ENCODE measurements at places on chromosomes 5 and 9.

- ATAC-seq, result no peak
Measured at GRCh38 chr5:160423099-160423498, 1.4 kb downstream of the PTTG1 start.

- ATAC-seq, result no peak
Measured at GRCh38 chr9:98862936-98863335, 55.5 kb downstream of the GALNT12 start.

DNA sequence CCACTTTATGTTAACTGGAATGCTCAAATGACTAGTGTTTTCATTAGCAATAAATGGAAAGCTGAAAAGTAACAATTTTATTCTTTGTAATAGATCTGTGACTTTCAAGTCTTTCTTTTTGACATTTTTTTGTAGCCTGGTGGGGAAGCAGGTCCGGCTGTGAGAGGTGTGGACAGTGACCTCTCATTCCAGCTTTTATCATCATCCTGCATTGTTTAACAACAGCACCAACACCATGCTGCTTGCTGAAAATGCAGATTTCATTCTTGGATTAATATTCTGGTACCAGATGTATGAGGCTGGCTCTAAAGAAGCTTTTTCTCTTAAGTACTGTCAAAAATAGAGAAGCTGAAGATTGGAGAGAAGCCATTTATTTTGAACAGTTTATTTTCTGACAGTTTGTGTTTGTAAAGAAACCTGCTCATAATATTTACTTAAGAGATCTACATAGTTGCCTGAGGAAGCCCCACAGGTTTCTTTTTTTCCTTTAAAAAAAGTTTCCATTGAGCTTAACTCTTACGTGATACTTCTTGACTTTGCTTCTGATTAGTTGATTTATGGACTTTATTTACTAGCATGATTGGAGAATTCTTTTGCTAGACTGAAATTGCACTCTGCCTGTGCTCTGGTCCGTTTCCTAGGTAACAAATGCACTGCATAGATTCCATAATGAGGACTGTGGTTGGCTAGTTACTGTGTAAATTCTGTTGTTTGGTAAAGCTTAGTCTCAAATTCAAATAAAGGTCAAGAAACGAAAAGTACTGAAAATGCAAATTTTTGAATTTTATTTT is 3.4 kb downstream of the KIAA1958 start:
- peak; percentile 16 for ATAC-seq

- ATAC-seq, result no peak
Measured at GRCh38 chr5:139654871-139655491, 6.8 kb downstream of the CXXC5 start.

DNA sequence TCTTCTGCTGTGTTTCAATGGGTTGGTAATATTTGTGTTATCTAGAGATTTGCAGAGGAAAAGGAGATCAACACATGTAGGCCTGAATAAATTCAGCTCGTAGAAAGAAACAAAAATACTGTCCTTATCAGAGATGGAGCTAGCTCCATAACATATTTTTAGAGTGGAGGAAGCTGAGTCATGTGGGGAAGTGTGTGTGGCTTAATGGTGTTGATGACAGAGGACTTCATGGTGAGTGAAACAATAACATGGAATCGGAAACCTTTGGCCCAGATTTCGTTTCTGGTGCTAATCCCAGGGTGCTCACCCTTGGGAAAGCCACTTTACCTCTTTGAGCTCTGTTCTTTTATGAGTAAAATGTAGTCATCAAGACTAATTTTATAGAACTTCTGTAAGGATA is 825.0 kb downstream of the TLR4 start:
- ATAC-seq, result no peak

DNA sequence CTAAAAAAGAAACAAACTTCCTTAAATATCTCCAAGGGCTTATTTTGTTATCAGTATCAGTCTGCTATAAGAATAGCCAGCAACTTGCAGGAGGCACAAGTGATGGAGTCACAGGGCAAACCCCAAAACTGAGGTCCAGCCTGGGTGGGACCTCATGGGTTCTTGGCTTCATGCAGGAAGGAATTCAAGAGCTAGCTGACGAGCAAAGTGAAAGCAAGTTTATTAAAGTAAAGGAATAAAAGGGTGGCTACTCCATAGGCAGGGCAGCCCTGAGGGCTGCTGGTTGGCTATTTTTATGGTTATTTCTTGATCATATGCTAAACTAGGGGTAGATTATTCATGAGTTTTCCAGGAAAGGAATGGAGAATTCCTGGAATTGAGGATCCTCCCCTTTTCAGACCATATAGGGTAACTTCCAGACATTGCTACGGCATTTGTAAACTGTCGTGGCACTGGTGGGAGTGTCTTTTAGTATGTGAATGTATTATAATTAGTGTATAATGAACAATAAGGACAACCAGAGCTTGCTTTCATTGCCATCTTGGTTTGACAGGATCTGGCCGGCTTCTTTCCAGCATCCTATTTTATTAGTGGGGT is 231.9 kb downstream of the ADAMTSL1 start:
- no peak for ATAC-seq

DNA sequence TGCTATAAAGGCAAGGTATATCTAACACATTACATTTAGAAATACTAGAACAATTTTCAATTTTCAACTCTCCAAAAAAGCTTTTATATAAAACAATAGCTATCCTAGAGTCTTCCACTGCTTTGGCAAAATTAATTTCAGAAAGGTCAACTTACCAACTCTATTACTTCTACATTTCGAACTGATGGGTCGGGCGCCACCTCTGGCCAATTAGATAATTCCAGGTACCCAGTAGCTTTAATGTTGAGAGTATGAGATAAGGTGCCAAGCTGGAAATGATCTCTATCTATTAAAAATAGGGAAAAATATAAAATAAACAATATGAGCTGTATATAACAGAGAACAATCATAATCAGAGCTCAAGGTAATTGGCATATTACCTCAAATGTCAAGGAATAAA is 166.6 kb downstream of the AP3B1 start:
- no peak for ATAC-seq

DNA sequence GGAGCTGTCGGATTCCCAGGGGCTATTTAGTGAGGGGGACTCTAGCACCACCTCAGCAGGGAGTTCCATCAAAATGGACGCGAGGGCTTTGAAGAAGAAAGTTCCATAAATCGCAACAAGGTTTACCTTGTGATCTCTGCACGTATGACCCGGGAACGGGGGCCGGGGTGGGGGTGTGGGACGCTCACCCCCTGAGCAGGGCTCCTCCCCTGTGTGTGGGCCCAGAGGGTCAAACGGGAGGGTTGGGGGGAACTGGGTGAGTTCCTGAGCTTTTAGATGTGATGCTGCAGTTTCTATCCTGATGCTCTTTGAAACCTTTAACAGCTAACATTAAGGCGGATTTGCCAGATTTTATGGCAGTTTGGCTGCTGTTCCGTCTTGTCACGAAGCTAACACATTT is 18.9 kb upstream of the LRRC14B start:
- ATAC-seq, result no peak

GRCh38 chr9:93132287-93132927 is 1.6 kb downstream of the NINJ1 start:
- peak; percentile 26 for ATAC-seq
